ENCODE measurements at places on chromosomes 1 and 21. TPM values are rescaled to one million over a fixed set of nuclear protein-coding genes. Genes with fewer than 3 reads are reported as not detected.

DNA sequence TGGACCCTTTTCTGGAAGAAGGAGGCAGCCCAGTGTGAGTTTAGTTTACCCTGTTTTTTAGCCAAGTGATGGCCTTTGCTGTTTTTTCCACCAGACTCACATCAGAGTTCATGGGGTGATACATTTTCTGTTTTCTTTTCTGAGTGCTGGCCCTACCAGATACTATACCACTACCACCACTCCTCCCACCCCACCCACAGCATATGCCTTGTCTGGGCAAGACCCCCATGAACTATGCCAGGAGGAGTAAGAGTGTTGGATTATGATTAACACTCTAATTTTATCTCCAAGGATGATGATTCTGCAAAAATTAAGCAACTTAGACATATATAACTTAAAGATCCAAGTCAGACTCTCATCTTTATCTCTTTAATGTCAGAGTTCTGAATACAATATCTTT lies 26.1 kb downstream of the FABP3 start:
- DNase-seq = no peak
- no peaks in the 10 kb centered on the region for H3K4me1 ChIP-seq
- H3K27ac ChIP-seq = no peak overlapping the region
- peaks cover 45% of the 10 kb centered on the region for H3K36me3 ChIP-seq
- H3K27me3 ChIP-seq = no peaks in the 10 kb centered on the region
- H3K4me3 ChIP-seq = no peak overlapping the region

- no peak overlapping the region for H3K4me3 ChIP-seq
- no peak overlapping the region for H3K27ac ChIP-seq
- H3K36me3 ChIP-seq = no peaks in the 10 kb centered on the region
- H3K27me3 ChIP-seq = no peaks in the 10 kb centered on the region
- DNase-seq = no peak
Measured at GRCh38 chr1:79517470-79518224, 511.1 kb upstream of the ADGRL4 start.

- peaks cover 10% of the 10 kb centered on the region for H3K4me1 ChIP-seq
- H3K36me3 ChIP-seq = no peaks in the 10 kb centered on the region
- DNase-seq = no peak
- no peaks in the 10 kb centered on the region for H3K27me3 ChIP-seq
Measured at GRCh38 chr1:214440219-214440965, 111.0 kb downstream of the PTPN14 start.

DNA sequence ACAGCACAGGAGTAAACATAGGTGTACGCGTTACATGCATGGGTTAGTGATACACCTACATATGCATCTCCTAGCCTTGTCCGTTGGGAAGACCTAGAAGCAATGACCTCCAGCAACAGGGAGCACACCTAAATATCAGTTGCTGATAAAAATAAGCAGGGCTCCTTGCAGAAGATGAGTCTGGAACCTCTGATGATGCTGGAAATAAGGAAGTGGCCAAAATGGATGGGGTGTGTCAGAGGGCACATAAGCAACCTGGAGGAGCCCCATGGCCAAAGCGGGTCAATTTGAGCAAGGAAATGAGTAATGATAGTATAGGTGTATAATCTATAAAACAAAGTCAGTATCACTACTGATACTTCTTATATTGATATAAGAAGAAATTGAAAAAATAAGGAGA lies 13.7 kb downstream of the ADARB1 start:
- DNase-seq = no peak
- no peaks in the 10 kb centered on the region for H3K36me3 ChIP-seq
- H3K4me3 ChIP-seq = no peak overlapping the region
- peaks cover 6% of the 10 kb centered on the region for H3K4me1 ChIP-seq
- H3K27me3 ChIP-seq = no peaks in the 10 kb centered on the region

DNA sequence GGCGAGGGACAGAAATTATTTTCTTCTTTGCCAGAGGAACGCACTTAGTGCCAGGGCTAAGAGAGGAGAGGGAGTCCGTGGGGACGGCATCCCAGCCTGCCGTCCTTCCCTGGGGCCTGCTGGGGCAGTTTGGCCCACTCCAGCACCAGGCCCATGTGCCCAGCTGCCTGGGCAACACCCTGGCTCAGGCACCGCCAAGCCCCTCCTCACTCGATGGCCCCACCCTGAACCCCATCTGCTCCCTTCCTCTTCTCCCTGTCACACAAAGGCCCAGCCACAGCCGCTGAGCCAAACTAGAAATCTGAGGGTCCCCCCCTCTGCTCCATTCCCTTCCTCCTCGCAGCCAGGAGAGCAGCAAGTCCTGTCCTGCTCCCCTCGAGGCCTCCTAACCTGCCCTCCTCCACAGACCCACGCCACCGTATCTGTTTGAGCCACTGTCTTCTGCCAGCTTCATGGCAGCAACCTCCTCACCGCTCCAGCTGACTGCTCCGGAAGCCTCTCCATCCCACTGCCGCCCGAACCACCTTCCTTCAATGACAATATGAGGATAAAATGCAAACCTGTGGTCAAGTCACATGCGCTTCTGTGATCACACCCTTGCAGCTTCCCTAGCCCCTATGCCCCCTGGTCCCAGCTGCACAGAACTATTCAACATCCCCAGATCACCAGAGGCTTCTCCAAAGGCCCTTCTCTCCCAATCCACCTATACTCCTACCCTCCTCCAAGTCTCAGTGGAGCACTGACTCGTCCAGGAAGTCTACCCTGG lies 8.4 kb upstream of the TNNI1 start:
- no peak for DNase-seq
- no peak overlapping the region for H3K27ac ChIP-seq
- no peak overlapping the region for H3K4me3 ChIP-seq
- no peaks in the 10 kb centered on the region for H3K36me3 ChIP-seq

GRCh38 chr1:245154429-245155271 lies at the start of gene KIF26B:
TSS of gene KIF26B (plus strand) at chr1:245154985. CDS start at chr1:245155425, 440 bp downstream.
- no peaks in the 10 kb centered on the region for H3K36me3 ChIP-seq
- H3K4me3 ChIP-seq = peak within 1 kb of the TSS; percentile 21
- peaks cover 89% of the 10 kb centered on the region for H3K27me3 ChIP-seq
- no peak for DNase-seq

DNA sequence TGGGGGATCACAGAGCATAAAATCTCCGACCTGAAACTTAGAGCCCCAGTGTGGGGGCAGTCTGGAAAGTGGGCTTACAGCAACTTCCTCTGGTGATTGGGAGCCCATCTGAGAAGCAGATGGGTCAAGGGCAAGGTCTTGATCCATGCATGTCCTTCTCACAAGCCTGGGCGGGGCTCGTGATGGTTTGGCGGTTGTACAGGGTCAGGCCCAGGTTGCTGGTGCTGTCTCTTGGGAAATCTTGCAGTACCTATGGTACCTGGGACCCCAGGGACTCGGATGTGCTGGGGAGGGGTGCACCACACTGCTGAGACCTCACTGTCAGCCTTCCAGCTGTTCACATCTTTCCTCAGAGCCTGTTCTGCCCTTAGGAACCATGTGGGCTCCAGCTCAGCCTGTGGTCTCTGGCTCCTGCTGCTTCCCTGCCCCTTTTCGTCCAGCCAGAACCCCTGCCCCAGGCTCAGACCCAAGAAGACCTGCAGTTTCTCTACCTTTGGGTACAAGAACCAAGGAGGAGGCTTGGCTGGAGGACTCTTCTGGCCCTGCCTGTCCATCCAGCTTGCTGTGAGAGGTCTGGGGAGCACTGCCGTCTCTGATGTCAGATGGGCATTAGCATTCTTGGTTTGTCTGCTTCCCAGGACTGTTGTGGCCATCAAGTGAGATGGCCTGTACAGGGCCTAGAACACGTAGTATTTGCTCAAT lies 24.5 kb downstream of the WNT4 start:
- H3K36me3 ChIP-seq = peaks cover 74% of the 10 kb centered on the region
- no peak for DNase-seq

DNA sequence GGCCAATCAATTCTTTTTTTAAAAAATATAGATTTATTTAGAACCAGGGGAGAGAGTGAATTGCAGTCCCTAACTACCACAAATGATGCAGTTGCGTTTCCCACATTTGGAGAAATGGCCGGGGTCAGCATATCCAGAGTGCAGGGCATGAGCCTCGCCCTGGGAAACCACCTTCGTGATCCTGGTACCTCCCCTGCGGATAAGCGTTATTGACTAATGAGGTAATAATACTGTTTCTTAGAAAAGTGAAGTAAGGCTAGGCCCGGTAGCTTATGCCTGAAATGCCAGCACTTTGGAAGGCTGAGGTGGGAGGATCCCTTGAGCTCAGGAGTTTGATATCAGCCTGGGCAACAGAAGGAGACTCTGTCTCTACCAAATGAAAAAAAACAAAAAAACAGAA lies 111.5 kb upstream of the SLC45A1 start:
- H3K27me3 ChIP-seq = no peaks in the 10 kb centered on the region
- DNase-seq = no peak
- H3K27ac ChIP-seq = no peak overlapping the region
- H3K4me3 ChIP-seq = no peak overlapping the region

GRCh38 chr1:206895837-206896242 lies 1.4 kb upstream of the IL24 start:
- no peak overlapping the region for H3K27ac ChIP-seq
- H3K36me3 ChIP-seq = no peaks in the 10 kb centered on the region

DNA sequence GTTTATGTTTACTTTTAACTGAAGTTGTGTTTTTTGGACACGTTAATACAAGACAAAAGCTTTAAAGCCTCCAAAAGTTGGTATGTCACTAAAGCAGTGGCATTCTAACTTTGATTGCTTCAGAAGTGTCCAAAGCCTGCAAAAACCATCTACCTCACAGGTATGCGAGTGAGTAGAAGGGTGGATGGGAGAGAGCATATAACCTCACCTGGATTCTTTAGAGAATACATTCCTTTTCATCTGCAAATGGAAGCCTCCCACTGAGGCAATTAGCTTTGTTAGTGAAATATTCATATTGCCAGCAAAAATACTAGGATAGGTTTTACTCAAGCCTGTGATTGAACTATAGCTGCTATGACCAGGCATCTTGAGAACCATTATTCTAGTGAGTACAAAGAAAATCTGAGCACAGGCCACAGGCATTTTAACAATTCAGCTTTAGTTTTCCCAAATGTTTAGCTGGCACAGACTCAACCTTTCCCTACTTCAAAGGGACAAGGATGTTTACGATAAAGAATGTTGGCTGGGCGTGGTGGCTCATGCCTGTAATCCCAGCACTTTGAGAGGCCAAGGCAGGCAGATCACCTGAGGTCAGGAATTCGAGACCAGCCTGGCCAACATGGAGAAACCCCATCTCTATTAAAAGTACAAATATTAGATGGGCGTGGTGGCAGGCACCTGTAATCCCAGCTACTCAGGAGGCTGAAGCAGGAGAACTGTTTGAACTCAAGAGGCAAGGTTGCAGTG lies 39.7 kb downstream of the MAP3K21 start:
- H3K36me3 ChIP-seq = no peaks in the 10 kb centered on the region
- DNase-seq = no peak

DNA sequence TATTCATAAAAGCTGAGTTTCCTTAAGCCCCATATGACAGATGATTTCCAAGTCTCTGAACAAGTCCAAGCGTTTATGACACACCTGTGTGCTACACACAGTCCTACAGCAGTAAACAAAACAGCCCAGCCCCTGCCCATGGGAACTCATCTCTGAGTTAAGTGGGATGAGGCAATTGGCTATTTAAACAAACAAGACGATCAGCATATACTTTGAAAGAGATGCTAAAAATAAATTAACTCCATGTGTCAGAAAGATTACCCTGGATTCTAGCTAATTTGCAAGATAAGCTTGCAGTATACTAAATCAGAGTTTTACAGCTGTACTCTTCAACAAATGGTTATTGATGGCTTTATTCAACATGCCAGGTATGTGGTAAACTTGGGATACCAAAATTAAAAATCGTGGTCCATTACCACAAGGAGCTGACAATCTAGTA lies 7.0 kb downstream of the PSMG1 start:
- H3K36me3 ChIP-seq = peaks cover 15% of the 10 kb centered on the region
- H3K4me3 ChIP-seq = no peak overlapping the region
- H3K27ac ChIP-seq = no peak overlapping the region

DNA sequence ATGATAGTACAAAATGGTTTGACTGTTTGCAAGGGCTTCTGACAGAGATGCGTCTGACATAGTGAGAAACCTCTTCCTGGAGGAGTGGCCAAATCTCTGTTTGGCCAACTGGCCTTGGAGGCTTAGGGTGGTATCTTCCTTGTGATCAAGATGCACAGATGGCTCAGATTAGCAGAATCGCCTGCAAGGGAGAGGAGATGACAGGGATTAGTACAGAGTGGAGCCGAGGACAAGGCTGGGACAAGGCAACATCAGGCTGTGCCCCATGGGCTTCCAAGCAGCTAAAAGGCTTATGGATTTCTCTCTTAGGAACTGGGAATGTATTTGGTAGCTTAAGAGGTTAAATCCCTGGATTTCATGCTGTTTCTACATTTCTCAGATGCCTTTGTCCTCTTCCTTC lies 379.1 kb downstream of the SIPA1L2 start:
- H3K36me3 ChIP-seq = no peaks in the 10 kb centered on the region
- H3K4me3 ChIP-seq = no peak overlapping the region
- H3K27me3 ChIP-seq = peaks cover 43% of the 10 kb centered on the region
- H3K27ac ChIP-seq = no peak overlapping the region
- no peak for DNase-seq
- no peaks in the 10 kb centered on the region for H3K4me1 ChIP-seq

DNA sequence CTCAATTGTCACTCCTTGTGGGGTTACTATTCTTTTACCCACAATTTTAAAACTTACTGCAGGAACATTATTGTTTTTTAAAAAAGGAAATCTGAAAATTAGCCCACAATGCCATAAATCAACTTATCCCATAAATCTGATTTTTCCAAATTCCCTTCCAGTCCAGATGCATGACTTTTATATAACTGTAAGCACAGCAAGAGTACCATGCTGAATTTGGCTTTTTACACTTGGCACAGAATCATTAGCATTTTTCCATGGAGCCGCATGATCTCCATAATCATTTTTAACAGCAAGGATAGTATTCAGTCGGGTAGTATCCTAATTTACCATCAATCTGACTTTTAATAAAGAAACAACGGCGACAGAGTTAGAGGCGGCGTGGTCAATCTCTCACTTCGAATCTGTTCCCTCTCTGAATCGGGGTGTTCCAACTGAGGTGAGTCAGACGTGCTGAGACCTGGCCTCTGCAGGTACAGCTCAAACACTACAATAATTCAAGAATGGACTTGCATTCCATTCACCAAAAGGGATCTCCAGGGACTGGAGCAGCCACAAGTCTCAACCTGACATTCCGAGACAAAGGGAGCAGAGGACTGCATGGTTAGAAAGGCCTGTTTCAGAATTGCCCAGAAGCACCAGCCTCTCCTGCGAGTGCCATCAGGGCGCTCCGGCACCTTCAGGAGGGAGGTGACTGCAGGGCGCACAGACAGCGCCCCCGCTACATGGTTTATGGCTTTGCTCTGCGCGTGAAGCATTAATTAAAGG lies 48.9 kb downstream of the SLC66A1 start:
- no peaks in the 10 kb centered on the region for H3K4me1 ChIP-seq
- peaks cover 94% of the 10 kb centered on the region for H3K36me3 ChIP-seq
- no peak overlapping the region for H3K4me3 ChIP-seq
- no peak overlapping the region for H3K27ac ChIP-seq

- H3K27ac ChIP-seq = no peak overlapping the region
- no peaks in the 10 kb centered on the region for H3K27me3 ChIP-seq
- no peak overlapping the region for H3K4me3 ChIP-seq
- no peak for DNase-seq
- H3K4me1 ChIP-seq = no peaks in the 10 kb centered on the region
- peaks cover 62% of the 10 kb centered on the region for H3K36me3 ChIP-seq
Measured at GRCh38 chr1:229613938-229614337, 12.0 kb downstream of the TAF5L start.

The KCNQ4 gene
- 0.15 TPM for polyA plus RNA-seq

The TNFRSF1B gene
- polyA plus RNA-seq = 450 TPM

The NPHP4 gene
- 0.39 TPM for polyA plus RNA-seq

The GJA9 gene
- polyA plus RNA-seq = not detected

The ZFP69B gene
- 0.20 TPM for polyA plus RNA-seq

The IGFN1 gene
- not detected for polyA plus RNA-seq

The GAS5 gene
- 90.4 TPM for polyA plus RNA-seq

The NR0B2 gene
- polyA plus RNA-seq = not detected

The TFF3 gene
- polyA plus RNA-seq = 0.07 TPM

Measured in CD14-positive monocyte (primary cell).